ENCODE measurements at places on chromosomes 4 and X.
A peak's percentile ranks its signal among the peaks of the same experiment; 100 is the strongest.

GRCh38 chrX:105167233-105167632 is 53.3 kb downstream of the TEX13A start:
- DNase-seq: no peak

DNA sequence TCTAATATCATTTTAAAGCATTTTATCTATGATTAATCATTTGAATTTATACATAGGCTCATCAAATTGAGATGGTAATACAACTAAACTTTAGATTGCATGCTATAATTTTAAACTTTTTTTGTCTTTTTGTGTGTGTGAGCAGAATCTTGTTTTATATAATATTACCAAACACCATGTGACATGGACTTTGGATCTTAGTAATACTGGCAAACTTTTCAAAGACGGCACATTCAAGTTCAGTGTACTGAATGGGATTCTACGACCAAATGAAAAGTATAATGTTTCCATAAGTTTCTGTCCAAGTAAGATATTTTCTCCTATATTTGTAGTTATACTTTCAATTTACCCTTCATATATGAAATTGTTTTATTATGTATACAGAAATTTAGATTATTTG is 116.0 kb downstream of the CFAP47 start:
- DNase-seq: no peak

- no peak for DNase-seq
Measured at GRCh38 chr4:26858035-26858918, 2.4 kb upstream of the STIM2 start.

GRCh38 chr4:4969298-4969697 is 50.0 kb downstream of the CYTL1 start:
- no peak for DNase-seq

DNA sequence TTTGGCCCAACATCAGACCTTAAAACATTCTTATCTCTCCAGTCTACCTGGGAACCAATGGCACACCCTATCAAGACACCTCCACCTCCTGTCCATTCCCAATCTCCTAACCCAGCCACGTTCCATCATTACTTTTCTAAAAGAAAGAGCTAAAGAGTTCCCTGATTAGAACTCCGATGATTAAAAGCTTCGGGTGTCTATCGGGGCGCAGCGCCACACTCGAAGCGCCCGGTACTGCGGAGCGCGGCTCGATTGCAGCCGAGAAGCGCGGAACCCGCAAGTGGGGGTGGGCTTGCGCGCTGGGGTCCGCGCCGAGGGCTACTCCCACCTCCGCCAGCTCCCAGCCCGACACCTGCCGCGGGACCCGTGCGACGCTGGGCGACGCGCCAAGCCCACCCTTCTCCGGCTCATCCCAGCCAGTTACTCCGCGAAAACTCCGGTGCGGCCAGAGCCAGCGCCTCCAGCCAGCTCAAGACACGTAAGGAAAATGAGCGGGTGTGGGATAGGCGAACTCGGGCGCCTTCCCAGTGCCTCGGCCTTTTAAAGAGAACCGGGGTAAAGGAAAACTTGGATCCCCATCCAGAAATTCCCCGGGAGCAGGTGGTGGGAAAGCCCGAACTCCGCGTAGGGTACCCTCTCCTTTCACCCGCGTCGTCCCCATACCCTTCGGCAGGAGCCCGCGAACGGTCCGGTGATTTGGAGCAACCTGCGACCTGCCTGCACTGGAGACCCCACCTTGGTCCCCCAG is 593 bp downstream of the NPY1R start:
- DNase-seq: no peak

- DNase-seq: no peak
Measured at GRCh38 chr4:184731056-184731455, 2.8 kb downstream of the CENPU start.

GRCh38 chrX:9700555-9700954 is 65.1 kb downstream of the GPR143 start:
- no peak for DNase-seq

- DNase-seq: no peak
Measured at GRCh38 chrX:63930140-63930539, 145.1 kb upstream of the ARHGEF9 start.

GRCh38 chr4:183288955-183289354 is 31.1 kb downstream of the CLDN22 start:
- DNase-seq: no peak

GRCh38 chr4:1809754-1810502 is 16.8 kb downstream of the FGFR3 start:
- peak; percentile 62 for DNase-seq

- DNase-seq: no peak
Measured at GRCh38 chr4:69032847-69033638, 63.2 kb upstream of the UGT2B7 start.

GRCh38 chr4:20084488-20084887 is 167.2 kb upstream of the SLIT2 start:
- DNase-seq: no peak

- peak; percentile 77 for DNase-seq
Measured at GRCh38 chr4:127782025-127782274, 172 bp upstream of the HSPA4L start.

DNA sequence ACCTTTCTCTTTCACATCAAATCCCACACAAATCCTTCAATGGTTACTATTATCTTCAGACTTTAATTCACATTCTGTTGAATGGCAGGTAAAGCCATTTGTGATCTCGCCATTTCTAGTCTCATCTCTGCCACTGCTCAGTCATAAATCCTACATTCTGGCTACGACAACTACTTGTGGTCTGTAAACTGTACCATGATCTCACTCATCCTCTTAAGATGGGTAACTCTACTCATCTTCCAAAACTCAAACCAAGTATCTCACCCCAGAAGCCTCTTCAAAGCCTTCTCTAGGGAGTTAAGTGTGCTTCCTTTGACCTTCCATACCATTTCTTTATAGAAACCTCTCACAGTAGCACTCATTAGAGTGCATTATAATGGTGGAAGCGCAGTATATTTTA is 101.8 kb downstream of the NEK1 start:
- DNase-seq: no peak

- no peak for DNase-seq
Measured at GRCh38 chrX:11655282-11656015, 10.3 kb downstream of the ARHGAP6 start.

DNA sequence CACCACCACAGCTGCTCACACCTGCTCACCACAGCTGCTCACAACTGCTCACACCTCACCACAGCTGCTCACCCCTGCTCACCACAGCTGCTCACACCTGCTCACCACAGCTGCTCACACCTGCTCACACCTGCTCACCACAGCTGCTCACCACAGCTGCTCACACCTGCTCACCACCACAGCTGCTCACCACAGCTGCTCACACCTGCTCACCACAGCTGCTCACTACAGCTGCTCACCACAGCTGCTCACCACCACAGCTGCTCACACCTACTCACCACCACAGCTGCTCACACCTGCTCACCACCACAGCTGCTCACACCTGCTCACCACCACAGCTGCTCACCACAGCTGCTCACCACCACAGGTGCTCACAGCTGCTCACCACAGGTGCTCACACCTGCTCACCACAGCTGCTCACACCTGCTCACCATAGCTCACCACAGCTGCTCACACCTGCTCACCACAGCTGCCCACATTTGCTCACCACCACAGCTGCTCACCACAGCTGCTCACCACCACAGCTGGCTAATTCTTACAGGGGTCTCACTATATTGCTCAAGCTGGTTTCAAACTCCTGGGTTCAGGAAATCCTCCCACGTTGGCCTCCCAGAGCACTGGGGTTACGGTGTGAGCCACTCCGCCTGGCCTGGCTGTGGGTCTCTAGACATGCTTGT is 30.4 kb upstream of the CPLX1 start:
- DNase-seq: no peak

DNA sequence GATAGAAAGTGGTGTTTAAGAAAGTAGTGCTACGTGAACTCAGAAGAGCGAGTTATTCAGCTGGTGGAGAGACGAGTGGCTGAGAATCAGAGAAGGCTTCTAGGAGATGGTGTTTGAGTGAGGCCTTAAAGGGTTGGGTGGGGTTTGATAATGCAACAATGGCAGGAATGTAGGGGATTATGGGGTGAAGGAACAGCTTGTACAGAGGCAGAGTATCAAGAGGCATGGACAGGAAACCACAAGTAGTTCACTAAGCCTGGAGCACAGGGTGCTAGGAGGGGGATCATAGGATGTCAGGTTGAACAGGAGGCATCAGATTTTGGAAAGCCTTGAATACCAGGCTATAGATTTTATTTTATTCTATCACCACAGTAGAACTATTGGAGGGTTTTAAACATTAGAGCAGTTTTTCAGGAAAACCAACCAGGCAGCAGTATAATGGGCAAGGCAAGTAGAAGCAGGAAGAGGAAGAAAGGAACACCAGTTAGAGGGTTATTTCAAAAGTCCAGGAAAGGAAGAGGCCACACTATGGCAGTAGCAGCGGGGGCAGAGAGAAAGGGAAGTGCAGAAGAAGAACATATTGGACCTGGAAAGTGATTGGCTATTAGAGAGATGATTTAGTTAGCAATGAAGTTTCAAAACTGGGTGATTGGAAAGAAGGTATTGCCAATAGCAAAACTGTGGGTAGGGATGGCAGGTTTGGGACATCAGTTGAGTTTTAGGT is 99.2 kb downstream of the DOCK11 start:
- no peak for DNase-seq

DNA sequence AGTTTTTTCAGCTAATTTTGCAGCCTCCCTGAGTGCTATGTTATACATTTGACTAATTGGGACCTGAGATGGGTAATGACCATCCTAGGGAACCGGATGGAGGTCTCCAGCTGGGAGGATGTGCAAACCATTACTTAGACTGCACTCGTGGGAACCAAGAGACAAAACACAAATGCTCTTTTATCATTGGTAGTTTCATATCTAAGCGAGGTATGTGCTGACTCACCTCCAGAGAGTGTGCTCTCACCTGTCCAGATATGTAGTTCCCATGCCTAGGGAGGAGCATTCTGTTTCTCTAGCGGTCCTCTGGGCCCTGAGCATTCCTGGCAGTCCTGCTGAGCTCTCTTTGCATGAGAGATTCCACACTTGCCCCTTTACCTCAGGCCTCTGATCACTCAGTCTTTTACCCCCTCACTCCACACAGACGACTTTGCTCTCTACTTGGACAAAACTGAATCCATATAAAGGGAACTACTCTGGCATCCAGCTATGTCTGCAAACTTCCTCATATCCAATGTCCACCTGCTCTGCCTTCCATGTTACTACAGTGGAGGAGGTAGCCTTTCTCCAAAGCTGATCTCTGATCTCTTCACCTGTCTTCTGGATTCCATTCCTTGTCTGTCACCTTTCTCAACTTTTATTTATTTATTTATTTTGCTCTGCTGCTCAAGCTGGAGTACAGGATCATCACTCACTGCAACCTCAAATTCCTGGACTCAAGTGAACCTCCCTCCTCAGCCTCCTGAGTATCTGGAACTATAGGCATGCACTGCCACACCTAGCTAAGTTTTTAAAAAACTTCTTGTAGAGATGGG is 88.4 kb downstream of the LRP2BP start:
- DNase-seq: no peak

- DNase-seq: no peak
Measured at GRCh38 chrX:13778916-13779315, 38.0 kb downstream of the GPM6B start.

DNA sequence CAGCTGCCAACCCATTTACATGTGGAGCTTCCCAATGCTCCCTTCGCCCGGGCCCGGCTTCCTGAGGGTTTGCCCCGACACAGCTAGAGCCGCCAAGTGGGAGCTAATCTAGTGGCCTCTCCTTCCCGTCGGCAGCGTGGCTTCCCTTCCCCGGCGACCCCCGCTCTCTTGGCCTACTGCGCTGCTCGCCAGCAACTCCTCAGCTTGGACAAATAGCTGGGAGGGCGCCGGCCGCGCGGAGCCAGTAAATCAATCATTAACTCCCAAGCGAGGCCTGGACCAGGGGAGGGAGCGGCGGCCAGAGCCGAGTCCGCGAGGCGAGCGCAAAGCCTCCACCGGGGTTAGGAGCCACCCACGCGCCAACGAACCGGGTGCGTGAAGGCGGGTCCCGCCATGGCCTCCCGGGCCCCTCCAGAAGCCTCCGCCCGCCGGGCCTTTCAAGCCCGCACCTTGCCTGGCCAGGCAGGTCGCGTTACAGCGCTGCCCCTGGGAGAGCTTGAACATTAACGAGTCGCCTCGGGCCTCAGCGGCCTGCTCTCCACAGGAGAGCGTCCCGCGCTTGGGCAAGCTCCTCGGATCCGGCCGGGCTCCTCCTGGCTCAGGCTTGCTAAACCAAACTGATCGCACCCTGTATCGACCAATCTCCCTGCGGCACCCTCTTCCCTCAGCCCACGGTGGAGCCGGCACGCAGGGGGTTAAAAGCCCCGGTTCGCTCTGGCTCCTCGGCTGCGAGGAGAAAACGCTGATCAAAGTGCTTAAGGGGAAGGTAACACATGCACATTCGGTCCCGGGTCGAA is 10.6 kb upstream of the BCOR start:
- DNase-seq: peak; percentile 12

- no peak for DNase-seq
Measured at GRCh38 chr4:168096407-168096784, 4.1 kb downstream of the ANXA10 start.

DNA sequence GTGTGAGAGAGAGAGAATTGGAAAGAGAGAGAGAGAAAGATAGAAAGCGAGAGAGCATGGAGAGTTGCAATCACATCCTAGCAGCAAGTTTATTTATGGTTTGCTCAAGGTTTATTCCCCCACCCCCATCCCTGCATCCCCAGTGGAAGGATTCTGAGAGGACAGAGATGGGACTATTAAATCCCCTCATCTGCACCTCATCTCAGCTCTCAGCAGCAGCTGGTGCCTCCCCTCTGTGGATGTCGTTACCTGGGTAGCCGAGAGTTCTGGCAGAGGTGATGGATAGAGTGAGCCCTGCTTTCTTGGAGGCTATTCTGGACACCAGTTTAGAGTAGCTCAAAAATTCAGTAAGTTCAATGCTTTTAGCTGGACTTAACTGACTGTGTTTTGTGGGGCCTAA is 132.0 kb upstream of the RAI2 start:
- no peak for DNase-seq

DNA sequence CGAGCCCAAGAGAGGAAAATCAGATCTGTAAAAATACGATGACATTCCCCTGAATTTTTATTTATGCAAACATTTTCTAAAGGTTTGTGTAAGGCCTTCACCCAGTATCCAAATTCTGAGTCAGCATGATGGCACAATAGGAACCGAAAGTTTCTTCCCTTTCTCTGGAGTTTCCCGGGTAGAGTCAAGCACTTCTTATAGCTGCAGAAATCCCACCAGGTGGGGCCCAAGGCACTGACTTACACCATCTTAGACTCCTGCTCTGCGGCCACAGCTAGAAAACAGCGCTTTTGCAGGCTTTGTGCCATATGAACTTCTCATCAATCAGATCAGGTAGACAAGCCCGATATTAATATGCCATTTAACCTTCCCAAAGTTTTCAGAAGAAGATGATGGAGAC is 13.4 kb downstream of the LEF1 start:
- no peak for DNase-seq

GRCh38 chr4:151527699-151528098 is 118.7 kb downstream of the FHIP1A start:
- no peak for DNase-seq
